Muscle of leg (tissue), 16 donors: ENCODE measurements at places on chromosomes 4 and X. TPM values are rescaled to one million over a fixed set of nuclear protein-coding genes. Genes with fewer than 3 reads are reported as not detected.

GRCh38 chr4:74118600-74119338, 19.8 kb upstream of the CXCL2 start:
- no peak overlapping the region for H3K27ac ChIP-seq
- peaks cover 5% of the 10 kb centered on the region for H3K4me1 ChIP-seq
- no peak for DNase-seq
- H3K27me3 ChIP-seq: no peaks in the 10 kb centered on the region

DNA sequence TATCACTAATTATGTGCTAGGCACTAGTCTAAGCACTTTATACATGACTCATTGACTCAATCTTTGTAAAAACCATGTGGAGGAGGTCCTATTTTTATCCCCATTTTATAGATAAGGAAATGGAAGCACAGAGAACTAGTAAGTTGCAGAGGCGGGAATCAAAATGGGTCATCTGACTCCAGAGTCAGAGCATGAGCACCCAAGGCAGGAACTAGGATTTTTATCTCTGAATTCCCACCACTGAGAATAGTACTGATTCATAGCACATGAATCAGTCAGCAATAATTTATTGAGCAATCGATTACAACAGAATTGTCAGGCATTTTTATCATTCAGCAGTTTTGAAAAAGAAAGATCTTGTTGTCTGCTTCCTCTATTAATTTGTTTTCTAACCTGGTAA, 19.3 kb downstream of the SCARB2 start:
- no peak overlapping the region for H3K4me3 ChIP-seq
- peaks cover 27% of the 10 kb centered on the region for H3K4me1 ChIP-seq
- DNase-seq: no peak
- H3K27me3 ChIP-seq: no peaks in the 10 kb centered on the region
- H3K27ac ChIP-seq: no peak overlapping the region

The ADH1C gene
- polyA plus RNA-seq: 7.2 TPM

- no peaks in the 10 kb centered on the region for H3K36me3 ChIP-seq
- peak; percentile 84 for DNase-seq
- no peak overlapping the region for H3K4me3 ChIP-seq
- peaks cover 10% of the 10 kb centered on the region for H3K4me1 ChIP-seq
Observed at GRCh38 chrX:129606918-129607317, 47.8 kb downstream of the APLN start.

DNA sequence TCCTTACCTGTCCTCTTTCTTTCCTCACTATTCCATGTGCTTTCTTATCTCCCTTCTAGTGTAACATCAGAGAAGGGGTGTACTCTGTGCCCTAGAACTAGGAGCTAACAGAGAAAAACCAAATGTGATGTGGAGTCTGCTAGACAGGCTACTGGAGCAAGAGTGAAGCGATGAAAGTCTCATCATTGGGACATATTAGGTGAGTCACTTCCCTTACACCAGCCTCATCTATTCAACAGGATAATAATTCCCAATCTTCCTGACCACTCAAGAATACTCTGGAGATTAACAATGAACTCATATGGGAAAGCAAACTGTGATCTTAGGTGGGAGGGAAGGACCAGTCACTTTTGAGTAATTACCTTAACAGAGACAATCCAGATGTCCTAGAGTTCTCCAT, 58.1 kb downstream of the RAB40A start:
- no peak overlapping the region for H3K27ac ChIP-seq
- DNase-seq: no peak
- no peaks in the 10 kb centered on the region for H3K4me1 ChIP-seq
- H3K4me3 ChIP-seq: no peak overlapping the region

DNA sequence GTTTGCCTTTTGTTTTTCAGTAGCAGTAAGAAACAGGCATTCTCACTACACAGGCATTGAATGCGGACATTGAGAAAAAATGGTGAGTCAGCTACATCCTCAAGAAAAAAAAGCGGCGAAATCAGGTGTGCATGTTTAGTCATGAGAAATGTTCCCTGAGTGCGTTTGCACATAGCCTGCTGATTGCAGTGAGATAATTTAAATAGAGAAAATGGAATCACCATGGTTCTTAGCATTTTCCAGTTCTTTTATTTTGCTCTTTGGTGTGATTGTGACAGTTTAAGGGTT, 54.1 kb upstream of the CLDN34 start:
- H3K4me1 ChIP-seq: no peaks in the 10 kb centered on the region
- DNase-seq: no peak
- no peak overlapping the region for H3K27ac ChIP-seq
- H3K27me3 ChIP-seq: peaks cover 28% of the 10 kb centered on the region
- no peak overlapping the region for H3K4me3 ChIP-seq

- H3K27me3 ChIP-seq: peaks cover 3% of the 10 kb centered on the region
- no peak overlapping the region for H3K27ac ChIP-seq
- no peaks in the 10 kb centered on the region for H3K36me3 ChIP-seq
- DNase-seq: no peak
- no peak overlapping the region for H3K4me3 ChIP-seq
- no peaks in the 10 kb centered on the region for H3K4me1 ChIP-seq
Observed at GRCh38 chrX:97898798-97899197, 1015.1 kb downstream of the RPA4 start.

DNA sequence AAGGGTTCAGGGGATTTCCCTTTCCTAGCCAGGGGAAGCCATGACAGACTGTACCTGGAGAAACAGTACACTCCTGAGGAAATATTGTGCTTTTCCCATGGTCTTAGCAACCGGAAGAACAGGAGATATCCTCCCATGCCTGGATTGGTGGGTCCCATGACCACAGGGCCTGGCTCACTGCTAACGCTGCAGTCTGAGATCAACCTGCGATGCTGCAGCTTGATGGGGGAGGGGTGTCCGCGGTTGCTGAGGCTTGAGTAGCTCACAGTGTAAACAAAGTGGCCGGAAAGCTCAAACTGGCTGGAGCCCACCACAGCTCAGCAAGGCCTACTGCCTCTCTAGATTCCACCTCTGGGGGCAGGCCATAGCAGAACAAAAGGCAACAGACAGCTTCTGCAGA, 819.5 kb downstream of the TECRL start:
- no peak overlapping the region for H3K27ac ChIP-seq
- H3K4me1 ChIP-seq: no peaks in the 10 kb centered on the region
- no peak for DNase-seq
- H3K27me3 ChIP-seq: no peaks in the 10 kb centered on the region

DNA sequence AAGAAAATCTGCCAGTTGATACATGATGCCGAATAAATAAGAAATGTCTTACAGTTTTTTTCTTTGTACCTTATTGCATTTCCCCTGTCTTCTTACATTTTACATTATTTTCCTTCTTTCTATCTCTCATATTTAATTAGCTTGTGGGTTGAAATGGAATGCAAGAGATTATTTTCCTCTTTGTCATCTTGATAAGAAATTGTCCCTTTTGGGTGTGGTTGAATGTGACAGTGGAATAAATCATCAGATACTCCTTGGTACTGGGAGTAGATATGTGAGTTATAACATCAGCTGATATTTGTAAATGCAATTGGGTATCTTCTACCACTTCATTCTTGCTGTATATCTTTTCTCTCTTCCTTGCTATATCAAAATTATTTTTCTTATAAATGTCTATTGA, 997.4 kb downstream of the RAPGEF2 start:
- H3K4me1 ChIP-seq: no peaks in the 10 kb centered on the region
- no peak for DNase-seq
- no peaks in the 10 kb centered on the region for H3K36me3 ChIP-seq
- H3K27ac ChIP-seq: no peak overlapping the region
- H3K4me3 ChIP-seq: no peak overlapping the region

GRCh38 chrX:68461093-68461492, 27.8 kb upstream of the OPHN1 start:
- H3K27ac ChIP-seq: no peak overlapping the region
- DNase-seq: no peak
- no peaks in the 10 kb centered on the region for H3K4me1 ChIP-seq
- no peak overlapping the region for H3K4me3 ChIP-seq
- H3K27me3 ChIP-seq: no peaks in the 10 kb centered on the region

The FBXL5 gene
- 66.4 TPM for polyA plus RNA-seq

- peaks cover 69% of the 10 kb centered on the region for H3K27me3 ChIP-seq
- no peak overlapping the region for H3K27ac ChIP-seq
- H3K4me3 ChIP-seq: peak overlapping the region; percentile 28
- peaks cover 5% of the 10 kb centered on the region for H3K4me1 ChIP-seq
Observed at GRCh38 chrX:137031517-137032340, 2.1 kb downstream of the GPR101 start.
